ENCODE measurements at places on chromosomes 3 and 15.

DNA sequence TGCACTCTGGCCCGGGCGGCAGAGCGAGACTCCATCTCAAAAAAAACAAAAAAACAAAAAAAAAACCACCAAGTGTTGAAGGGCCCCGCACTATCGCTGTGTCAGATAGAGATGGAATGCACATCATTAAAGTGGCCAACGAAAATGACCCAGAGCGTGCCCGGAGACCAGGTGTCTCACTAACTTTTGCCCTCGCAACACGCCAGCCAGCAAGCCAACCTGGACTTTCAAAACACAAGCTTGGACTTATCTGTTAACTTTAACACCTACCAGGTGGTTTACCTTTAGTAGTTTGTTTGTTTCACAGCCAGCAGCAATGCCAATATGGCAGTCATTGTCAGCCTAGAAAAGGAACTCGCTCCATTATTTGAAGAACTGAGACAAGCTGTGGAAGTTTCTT, 28.6 kb downstream of the FAM174B start:
- DNase-seq, result no peak

DNA sequence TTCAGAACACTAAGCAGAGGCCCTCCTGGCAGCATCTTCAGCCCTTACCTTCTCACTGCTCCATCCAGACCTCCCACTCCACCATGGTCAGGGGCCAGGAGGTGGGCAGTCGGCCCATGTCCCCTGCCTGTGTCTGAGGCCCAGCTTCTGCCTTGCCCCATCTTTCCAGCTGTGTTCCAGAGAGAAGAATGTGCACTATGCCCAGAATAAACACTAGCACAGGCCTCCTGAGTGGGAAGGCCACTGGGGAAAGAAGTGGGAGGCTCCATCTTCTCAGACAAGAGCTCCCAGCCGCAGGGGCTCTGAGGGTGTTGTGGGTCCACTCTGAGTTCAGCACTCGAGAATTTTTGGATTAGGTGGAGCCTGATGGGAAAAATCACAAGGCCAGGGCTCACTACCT, 44.5 kb downstream of the ADCY5 start:
- DNase-seq, result no peak

- no peak for DNase-seq
Observed at GRCh38 chr3:114466816-114467215, 173.0 kb downstream of the TIGIT start.

- no peak for DNase-seq
Observed at GRCh38 chr3:195760345-195761122, 39.8 kb downstream of the MUC20 start.

DNA sequence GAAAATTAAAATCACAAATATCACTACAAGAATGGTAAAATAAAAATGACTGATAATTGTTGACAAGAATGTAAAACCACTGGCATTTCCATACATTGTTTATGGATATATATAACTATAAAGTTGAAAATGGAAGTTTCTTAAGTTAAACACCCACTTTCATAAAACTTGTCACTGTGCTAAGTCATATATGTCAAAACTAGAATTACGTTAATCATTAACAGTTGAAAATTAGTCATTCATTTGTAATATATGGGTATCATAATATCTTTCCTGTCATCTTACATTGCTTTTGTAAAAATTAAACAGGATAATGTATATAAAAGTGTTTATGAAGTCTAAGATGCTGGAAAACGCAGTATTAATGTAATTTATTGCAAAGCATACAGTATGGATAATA, 1398.6 kb upstream of the ALCAM start:
- no peak for DNase-seq

DNA sequence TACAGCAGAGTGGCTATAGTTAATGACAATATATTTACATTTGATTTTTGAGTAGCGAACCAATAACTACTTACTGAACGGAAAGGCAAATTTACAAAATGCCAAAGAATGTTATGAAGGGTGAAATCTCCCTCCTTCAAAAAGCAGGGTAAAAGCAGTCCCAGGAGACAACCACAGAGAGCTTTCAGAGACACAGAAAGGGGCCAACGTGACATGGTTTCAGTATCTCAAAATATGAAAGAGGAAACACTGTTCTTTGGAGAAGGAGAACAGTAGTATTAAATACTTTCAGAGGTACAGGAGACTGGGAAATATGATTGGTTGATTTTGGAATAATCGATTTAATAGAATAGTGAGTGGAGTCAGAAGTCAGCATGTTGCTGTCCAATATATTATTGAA, 52.3 kb upstream of the ROBO1 start:
- no peak for DNase-seq

- DNase-seq, result no peak
Observed at GRCh38 chr15:90710436-90711027, 6.6 kb upstream of the BLM start.

GRCh38 chr15:68637767-68638404, 59.1 kb downstream of the CORO2B start:
- DNase-seq, result no peak

Measured in GM12865 (cell line).